ENCODE measurements at places on chromosomes 7 and 10.

DNA sequence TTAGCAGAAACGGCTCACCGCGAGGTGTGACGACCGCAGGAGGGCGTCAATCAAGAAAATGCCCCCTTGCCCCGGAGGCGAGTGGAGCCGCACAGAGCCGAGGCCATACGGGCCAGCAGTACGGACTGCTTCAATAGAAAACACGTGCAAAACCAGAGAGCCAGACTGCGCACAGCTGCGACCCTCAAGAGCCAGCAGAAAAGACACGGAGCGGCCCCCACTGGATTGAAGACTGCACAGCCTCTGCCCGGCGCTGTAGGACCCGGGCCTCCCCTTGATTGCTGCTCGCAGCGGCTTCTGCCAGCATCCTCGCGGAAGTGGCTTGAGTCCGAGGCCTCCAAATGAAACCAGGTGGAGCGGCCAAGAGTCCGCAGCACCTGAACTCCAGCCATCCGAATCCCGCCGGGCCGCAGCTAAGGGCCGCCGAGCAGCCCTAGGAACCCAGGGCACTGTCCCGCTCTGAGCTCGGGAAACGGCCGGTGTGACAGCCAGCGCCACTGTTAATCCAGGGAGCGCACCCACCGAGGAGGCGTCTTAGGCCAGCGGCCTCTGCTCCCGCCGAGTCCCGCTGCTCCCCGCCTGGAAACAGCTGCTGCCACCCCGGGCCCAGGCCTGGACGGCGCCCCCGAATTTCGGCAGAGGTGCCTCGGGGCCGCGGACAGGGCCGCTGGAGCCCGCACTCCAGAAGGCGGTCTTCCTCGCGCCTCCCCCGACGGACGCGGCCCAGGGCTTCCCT lies 660 bp upstream of the HHEX start:
- no peak for DNase-seq

- no peak for DNase-seq
Measured at GRCh38 chr7:131400681-131401176, 73.1 kb downstream of the MKLN1 start.

- DNase-seq = no peak
Measured at GRCh38 chr7:118288098-118288497, 63.6 kb downstream of the ANKRD7 start.

DNA sequence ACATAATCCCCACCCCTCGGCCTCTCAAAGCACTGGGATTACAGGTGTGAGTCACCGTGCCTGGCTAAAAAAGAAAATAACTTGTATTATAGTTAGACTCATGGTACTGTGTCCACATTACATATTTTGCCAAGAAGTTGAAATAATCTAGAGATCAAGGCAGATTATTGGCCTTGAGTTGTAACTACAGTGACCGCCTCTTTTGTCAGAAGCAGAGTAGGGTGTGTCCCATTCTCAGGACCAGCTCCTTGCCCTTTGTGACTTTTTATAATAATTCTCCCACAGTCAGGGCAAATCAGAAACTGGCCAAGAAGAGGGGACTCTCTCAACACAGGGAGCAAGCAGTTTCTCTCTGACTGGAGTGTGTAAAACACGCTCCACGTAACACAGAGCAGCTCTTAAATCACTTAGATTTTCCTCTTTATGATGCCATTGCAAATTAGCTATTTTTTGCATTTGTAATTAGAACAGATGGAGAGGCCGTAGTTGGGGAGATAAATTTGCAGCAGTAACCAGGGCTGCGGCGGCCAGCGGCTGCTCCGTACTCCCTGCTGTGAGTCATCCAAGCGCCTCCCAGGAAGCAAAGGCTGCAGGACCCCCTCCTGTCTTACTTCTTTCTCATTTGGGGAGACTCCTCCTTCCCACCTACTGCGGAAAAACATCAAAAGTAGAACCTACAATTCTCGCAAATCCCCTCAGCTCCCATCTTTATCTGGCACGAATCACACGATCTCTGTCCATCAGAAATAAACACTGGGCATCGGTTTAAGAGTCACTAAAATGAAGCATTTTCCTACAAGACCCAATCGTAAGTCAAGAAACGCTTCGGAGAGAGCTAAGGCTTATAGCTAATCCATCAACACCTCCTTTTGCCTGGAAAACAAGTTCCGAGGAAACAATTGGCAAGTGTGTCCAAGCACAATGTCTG lies 32.1 kb upstream of the MSRB2 start:
- no peak for DNase-seq

GRCh38 chr10:14478201-14478600 lies 147.5 kb upstream of the FRMD4A start:
- DNase-seq = no peak

DNA sequence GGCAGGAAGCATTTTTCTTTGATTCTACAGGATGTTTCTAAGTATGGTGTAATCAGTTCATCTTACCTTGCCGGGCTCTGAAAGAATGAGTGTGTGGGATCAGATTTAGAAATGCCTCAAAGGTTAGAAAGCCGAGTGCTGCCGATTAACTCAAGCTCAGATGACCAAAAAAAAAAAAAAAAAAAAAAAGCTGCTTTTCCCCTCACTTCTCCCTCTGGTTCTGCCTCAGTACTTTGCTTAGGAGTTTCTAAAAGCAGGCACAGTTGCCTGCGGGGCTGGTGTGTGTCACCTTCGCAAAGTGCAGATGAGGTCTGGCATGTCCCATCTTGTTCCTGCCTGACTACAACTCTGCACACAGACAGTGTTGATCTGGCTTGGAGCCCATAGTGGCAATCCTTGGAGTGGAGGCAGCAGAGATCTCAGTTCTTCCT lies 47.0 kb downstream of the KIAA1217 start:
- DNase-seq = no peak

GRCh38 chr10:95860166-95860940 lies 47.4 kb upstream of the CC2D2B start:
- no peak for DNase-seq

- no peak for DNase-seq
Measured at GRCh38 chr7:80954191-80954590, 35.3 kb upstream of the SEMA3C start.

GRCh38 chr10:80046629-80047441 lies 31.6 kb upstream of the TMEM254 start:
- DNase-seq = no peak

GRCh38 chr7:151992375-151992774 lies 33.1 kb upstream of the GALNT11 start:
- DNase-seq = no peak

DNA sequence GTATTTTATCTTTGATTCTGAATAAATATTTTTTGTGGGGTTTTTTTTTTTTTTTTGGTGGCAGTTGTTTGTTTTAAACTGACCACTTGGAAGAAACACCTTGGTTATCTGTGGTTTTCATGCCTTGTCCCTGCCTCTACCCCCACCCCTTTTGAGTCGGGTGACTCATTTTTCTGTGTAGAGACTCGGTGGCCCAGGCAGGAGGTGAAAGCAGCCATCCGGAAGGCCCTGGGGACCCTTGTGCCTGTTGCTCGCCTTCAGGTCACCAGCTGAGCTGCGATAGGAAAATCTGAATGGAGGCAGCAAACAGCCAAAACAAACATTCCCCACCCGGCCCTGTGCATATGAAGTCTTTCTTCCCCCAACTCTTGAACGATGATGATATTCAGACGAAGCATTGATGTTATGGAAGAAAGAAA lies 22.8 kb downstream of the CYP17A1 start:
- DNase-seq = no peak

- DNase-seq = no peak
Measured at GRCh38 chr10:67763499-67764011, 67.6 kb upstream of the CTNNA3 start.

GRCh38 chr7:41428381-41428780 lies 274.5 kb downstream of the INHBA start:
- DNase-seq = no peak

All from vagina (tissue), 2 donors.